ENCODE measurements at places on chromosomes 12 and 14. TPM values are rescaled to one million over a fixed set of nuclear protein-coding genes. Genes with fewer than 3 reads are reported as not detected.

RBP5 gene
- total RNA-seq: 7.5 TPM

HNF1A gene
- not detected for total RNA-seq

- no peak for DNase-seq
Observed at GRCh38 chr14:96205059-96205977, 679 bp downstream of the BDKRB2 start.

GRCh38 chr14:77615361-77616132 is 890 bp downstream of the SPTLC2 start:
- no peak for DNase-seq

DNA sequence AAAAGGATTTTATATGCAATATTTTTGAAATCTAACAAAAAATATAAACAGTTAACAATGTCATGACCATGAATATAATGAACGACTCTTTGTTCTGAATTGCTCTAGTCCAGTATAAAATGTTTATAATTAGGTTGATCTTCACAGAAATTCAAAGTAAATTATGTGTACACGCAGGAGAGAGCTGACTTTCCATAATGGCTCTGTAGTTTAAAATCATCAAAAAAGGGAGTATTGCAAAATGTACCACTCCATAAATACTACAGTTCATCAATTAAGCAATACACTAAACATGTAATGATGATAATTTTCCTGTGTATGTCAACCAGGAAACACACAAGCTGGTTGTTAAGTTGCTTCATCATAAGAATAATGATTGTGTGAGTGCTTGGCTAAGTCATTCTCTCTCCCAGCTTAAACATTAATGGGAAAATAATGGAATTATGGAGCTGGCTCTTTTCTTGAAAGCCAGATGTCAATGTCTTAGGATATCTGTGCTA is 189.5 kb upstream of the PLEKHG7 start:
- no peak for DNase-seq
